ENCODE measurements at places on chromosomes 2 and 18. TPM values are rescaled to one million over a fixed set of nuclear protein-coding genes. Genes with fewer than 3 reads are reported as not detected.
A peak's percentile ranks its signal among the peaks of the same experiment; 100 is the strongest.

GRCh38 chr2:155218292-155218924 is 519.9 kb downstream of the KCNJ3 start:
- DNase-seq, result no peak

LRRC30 gene
- not detected for polyA plus RNA-seq

GRCh38 chr2:136254681-136255080 is 136.7 kb upstream of the CXCR4 start:
- DNase-seq, result no peak

GRCh38 chr18:49228187-49228586 is 232.3 kb downstream of the DYM start:
- DNase-seq, result no peak

- DNase-seq, result no peak
Observed at GRCh38 chr2:64622443-64623241, 31.1 kb downstream of the SERTAD2 start.

GRCh38 chr2:112481528-112482233 is at the start of gene TTL:
Gene TTL, plus strand, starts transcription at chr2:112482156. Its CDS starts 189 bp downstream, at chr2:112482345.
- DNase-seq, result peak; percentile 75

FN1 gene
- polyA plus RNA-seq, result 0.08 TPM

GRCh38 chr18:38241216-38241615 is 675.6 kb upstream of the CELF4 start:
- DNase-seq, result no peak

QPCT gene
- polyA plus RNA-seq, result 0.26 TPM

DNA sequence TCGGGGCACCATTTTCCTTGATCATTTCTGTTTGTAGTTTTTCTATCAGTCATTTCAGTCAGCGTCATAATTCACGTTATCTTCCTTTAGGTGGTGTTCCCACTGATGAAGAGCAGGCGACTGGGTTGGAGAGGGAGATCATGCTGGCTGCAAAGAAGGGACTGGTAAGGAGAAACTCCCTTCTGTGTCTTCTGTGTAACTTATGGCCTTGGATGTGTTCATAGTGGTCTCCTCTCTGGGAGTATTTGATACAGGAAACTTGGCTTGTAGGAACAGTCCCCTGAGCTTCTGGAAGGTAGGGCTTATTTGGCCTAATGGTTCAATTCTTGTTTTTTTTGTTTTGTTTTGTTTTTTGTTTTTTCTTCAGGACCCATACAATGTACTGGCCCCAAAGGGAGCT is 1.1 kb downstream of the COX5B start:
- DNase-seq, result no peak

- DNase-seq, result peak; percentile 6
Observed at GRCh38 chr2:29920130-29920577, 1.2 kb downstream of the ALK start.

GRCh38 chr2:196066291-196067087 is 2.1 kb downstream of the DNAH7 start:
- no peak for DNase-seq

- DNase-seq, result no peak
Observed at GRCh38 chr2:39688181-39688580, 22.5 kb downstream of the TMEM178A start.

DNA sequence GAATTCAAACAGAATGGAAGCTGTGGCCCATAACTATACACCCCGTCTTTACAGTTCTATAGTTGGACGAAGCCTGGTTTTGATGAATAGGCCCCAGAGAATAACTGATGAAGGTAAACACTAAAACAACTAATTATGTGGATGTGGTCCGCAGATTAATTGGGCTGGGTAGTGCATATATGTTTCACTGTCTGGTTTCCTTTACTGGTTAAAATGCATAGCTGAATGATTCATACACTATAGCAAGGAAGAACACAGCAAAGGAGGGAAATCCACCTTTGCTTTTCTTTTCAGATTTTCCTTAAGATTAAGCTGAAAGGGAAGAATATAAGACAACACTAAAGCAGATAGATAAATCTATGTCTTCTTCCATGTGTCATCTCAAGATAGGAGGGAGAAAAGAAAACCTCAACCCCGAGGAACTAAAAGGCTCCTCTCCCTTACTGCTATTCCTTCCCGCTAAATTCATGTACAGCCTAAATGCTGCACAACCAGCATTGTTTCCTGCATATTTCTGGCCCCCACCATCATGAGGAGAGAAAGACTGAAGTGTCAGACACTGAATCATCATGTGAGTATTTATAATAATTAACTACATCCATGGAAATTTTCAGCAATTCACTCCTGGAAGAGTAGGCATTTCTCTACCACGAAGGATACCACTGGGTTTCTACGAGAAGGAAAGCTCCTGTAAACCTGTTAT is 297.1 kb upstream of the CCDC68 start:
- no peak for DNase-seq

FOXD4L1 gene
- not detected for polyA plus RNA-seq

GRCh38 chr2:200411831-200412230 is 98.0 kb downstream of the KCTD18 start:
- no peak for DNase-seq

DNA sequence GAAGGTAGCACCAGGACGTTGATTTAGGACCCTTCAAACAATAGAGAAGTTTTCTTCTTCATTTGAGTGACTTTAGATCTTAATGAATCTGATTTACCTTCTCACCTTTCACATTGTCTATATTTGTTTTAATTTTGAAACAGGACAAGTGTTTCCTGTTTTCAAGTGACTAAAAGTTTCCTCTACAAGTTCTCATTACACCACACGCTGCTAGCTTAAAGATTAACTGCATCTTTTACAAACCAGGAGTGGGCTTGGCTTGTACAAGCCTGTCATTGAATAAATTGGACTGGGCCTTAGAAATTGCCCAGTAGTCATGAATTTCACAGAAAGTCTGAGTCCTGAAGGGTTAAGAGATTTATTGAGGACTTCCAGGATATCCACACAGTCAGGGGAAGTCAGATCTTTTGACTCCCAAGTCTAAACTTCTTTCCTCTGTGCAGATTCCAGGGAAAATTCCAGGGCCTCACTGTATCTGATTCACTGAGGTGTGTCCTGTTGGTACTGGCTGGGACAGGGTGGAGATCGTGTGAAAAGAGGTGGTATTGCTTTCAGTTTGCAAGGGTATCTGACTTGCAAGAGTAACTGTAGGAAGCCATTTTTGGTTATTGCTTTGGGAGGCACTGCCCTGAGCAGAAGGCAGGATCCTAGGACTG is 3.4 kb downstream of the SGPP2 start:
- no peak for DNase-seq

DNA sequence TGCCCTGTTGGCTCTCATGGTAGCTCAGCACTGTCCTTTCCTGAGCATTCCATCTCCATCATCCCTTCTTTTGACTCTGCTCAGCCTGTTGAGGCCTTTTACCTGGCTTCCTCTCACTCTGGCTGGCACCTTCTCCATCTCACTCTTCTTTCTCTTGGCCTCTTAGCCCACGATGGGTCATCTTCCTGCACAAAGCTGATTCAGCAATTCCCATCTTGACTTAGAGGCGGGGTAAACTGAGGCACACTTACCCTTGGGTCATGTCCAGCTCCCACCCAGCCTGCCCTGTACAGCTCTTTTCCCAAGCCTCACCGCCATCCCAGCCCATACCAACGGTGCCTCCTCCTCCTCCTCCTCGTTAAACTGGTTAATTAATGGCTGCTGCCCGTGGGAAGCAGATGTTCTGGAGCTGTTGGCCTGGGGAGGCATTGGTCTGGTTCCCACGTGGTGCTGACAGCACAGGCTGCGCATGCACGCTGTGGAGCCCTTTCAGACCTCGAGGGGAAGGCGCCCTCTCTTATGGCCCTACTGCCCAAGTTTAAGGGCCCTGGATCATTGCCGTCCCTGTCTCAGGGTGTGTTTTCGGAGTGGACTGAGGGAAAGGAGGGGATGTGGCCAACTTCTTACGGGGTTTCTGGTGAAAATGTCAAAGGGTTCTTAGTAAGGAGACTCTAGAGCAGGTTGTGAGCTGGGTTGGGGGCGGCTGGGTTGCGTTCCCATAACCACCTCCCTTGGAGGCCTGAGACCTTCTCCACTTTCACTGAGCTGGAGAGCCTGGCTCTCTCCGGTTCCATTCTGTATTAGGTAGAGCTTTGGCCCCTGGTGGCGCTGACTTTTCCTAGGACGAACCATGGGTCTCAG is 10.9 kb downstream of the WNT10A start:
- no peak for DNase-seq

PLCL1 gene
- 2.0 TPM for polyA plus RNA-seq

DNA sequence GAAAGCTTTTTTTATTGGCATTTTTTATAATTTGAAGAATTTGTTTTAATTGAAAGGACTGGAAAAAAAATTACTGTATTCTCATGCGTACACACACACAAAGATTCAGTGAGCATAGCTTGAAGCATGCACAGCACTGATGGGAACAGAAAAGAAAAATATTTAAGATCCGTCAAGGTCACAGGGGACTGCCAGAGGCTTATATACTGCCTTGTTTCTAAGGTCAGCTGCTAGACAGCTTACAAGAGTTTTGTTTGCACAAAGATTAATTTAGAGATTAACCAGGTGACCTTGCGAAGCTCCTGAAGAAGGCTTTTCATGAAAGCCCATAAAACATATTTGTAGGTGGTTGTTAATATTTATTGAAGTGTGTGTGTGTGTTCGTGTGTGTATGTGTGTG is 396.3 kb downstream of the TRIB2 start:
- no peak for DNase-seq

ZAP70 gene
- polyA plus RNA-seq, result 184 TPM

DNA sequence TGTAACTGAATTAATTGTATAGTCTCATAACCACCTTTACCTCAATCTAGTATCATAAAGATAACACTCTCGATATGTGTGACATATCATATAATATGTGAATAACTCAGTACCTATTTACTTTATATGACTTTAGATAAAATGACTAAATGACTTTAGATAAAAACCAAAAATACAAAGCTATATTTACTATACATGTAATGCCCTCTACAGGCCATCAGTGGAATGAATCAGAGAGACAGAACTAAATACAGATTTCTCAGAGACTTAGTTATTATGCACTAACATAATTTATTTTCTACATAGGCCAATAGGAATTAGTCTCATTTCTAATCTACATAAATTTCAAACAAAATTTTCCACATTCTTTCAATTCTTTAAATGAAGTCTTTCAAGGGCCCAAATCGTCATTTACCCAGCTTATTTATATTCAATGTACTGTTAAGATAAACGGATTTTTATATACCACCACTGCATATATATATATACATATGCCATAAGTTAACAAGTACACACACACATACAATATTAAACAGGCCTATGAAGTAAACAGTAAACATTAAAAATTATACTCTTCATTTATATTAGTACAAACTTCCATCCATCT is 219.9 kb downstream of the EXOC6B start:
- DNase-seq, result no peak

- DNase-seq, result no peak
Observed at GRCh38 chr2:46666044-46666679, 186.8 kb downstream of the TMEM247 start.

CPLX4 gene
- polyA plus RNA-seq, result not detected

RAPGEF4 gene
- polyA plus RNA-seq, result not detected

NT5C1B gene
- polyA plus RNA-seq, result 0.86 TPM

CEBPZOS gene
- polyA plus RNA-seq, result 43.6 TPM

- DNase-seq, result no peak
Observed at GRCh38 chr18:39208729-39209128, 1643.1 kb upstream of the CELF4 start.

DNA sequence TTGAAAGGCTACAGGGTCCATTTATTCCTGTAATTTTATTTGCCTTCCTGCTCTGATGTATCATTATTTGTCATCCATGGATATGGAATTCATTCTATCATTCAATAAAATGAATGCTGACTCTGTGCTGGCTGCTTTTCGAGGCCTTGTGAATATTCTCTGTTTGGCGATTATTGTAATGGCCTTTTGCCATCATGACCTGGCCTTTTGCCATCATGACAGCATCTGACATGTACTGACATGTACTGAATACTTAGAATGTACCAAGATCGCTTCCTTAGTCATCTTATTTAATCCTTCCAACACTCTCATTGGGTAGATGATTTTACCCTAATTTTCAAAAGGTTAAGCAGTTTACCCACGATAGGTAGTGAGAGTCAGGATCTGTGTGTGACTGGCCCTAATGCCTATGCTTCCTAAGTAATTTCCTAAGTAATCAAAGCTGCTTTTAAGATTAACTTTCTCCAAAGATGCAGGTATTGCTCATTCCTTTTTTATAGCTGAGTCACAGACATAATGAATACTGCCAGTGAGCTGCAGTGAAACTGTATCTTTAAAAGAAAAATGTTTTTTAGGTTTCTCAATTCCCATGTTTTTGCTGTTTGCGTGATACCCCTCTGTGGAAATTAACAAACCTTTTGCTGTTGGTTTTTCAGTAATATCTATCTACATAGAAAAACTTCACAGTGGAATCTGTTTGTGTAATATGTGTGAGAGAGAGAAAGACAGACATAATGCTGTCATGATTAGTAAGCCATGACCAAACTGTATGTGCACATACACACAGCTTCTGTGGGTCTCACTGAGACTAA is 127.8 kb downstream of the CERS6 start:
- no peak for DNase-seq

DNA sequence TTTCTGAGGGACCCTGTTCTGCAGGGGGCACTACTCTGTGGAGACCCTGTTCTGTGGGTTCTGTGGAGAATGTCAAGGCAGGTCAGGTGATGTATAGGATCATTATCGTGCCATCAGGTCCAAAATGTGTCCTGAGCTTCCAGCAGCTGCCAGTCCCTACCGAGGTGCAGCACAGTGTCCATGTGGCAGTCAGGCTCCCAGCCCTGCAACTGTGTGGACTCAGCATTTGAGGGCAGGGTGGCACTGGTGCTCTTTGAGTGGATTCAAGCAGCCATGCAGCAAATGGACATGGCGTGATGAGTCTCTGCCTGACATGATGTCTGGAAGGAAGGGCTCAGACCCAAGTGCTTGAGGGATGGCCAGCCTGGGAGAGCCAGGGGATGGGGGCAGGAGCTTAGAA is 35.0 kb downstream of the STK25 start:
- no peak for DNase-seq

GAL3ST2 gene
- polyA plus RNA-seq, result not detected

PDE11A gene
- not detected for polyA plus RNA-seq

DNA sequence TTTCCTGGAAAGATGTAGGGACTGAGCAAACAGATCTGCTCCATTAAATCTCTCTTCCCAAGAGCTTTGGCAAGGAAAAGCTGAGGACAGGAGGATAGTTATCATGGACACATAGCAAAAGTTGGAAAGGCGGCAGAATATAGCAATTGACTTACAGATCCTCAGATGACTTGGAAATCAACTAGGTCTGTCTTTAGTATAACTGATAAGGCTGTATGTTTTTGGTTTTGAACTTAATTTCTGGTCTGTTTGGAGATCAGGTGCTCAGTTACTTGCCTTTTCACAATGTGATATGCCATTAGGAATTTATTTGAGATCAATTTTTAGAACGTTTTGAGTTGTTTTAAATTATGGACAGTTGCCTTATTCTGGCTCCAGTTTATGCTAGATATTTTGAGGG is 8.0 kb downstream of the RSAD2 start:
- no peak for DNase-seq

PID1 gene
- not detected for polyA plus RNA-seq

DNA sequence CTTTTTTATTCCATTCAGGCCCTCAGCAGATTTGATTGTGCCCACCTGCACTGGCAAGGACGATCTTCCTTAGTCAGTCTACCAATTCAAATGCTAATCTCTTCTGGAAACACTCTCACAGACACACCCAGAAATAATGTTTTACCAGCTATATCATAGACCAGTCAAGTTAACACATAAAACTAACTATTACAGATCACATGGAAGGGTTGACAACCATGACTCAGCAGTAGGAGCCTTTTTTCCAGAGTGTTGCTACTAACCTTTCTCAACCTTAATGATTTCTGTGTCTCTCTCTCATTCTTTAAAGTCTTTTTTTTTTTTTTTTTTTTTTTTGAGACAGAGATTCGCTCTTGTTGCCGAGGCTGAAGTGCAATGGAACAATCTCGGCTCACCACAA is 143.5 kb upstream of the MSH6 start:
- DNase-seq, result no peak

TEKT4 gene
- polyA plus RNA-seq, result not detected

ALPP gene
- polyA plus RNA-seq, result not detected
